ENCODE measurements at places on chromosomes 3 and 15. TPM values are rescaled to one million over a fixed set of nuclear protein-coding genes. Genes with fewer than 3 reads are reported as not detected.

CASR gene
- total RNA-seq = not detected

LSM3 gene
- total RNA-seq = 20.8 TPM

SUSD5 gene
- 2.9 TPM for total RNA-seq

IDH2 gene
- total RNA-seq = 45.0 TPM

GPR27 gene
- total RNA-seq = 2.7 TPM

MORC1 gene
- total RNA-seq = 0.02 TPM

CLDN18 gene
- not detected for total RNA-seq

CRELD1 gene
- 15.5 TPM for total RNA-seq

CP gene
- total RNA-seq = 5.9 TPM

KCTD6 gene
- total RNA-seq = 6.6 TPM

GABRB3 gene
- total RNA-seq = 98.3 TPM

CXCR6 gene
- total RNA-seq = not detected

STRIT1 gene
- not detected for total RNA-seq

CFAP20DC gene
- 2.1 TPM for total RNA-seq

LRIG1 gene
- 5.9 TPM for total RNA-seq
